ENCODE measurements at places on chromosomes 4 and X.

- DNase-seq = no peak
These were observed 83.3 kb downstream of the RASL11B start for GRCh38 chr4:52945326-52945898.

DNA sequence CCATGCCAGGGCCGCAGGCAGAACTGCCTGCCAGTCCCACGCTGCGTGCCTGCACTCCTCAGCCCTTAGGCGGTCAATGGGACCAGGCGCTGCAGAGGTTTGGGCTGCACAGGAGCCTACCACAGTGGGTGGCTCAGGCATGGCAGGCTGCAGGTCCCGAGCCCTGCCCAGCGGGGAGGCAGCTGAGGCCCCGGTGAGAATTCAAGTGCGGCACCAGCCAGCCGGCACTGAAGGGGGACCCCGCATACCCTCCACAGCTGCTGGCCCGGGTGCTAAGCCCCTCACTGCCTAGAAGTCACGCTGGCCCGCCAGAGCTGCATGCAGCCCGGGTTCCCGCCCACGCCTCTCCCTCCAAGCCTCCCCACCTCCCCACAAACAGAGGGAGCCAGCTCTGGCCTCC lies 302.5 kb upstream of the UGT8 start:
- no peak for DNase-seq

GRCh38 chr4:22999419-22999818 lies 306.7 kb downstream of the GBA3 start:
- DNase-seq = no peak

- no peak for DNase-seq
These were observed 32.8 kb upstream of the MAML3 start for GRCh38 chr4:140186651-140187315.

DNA sequence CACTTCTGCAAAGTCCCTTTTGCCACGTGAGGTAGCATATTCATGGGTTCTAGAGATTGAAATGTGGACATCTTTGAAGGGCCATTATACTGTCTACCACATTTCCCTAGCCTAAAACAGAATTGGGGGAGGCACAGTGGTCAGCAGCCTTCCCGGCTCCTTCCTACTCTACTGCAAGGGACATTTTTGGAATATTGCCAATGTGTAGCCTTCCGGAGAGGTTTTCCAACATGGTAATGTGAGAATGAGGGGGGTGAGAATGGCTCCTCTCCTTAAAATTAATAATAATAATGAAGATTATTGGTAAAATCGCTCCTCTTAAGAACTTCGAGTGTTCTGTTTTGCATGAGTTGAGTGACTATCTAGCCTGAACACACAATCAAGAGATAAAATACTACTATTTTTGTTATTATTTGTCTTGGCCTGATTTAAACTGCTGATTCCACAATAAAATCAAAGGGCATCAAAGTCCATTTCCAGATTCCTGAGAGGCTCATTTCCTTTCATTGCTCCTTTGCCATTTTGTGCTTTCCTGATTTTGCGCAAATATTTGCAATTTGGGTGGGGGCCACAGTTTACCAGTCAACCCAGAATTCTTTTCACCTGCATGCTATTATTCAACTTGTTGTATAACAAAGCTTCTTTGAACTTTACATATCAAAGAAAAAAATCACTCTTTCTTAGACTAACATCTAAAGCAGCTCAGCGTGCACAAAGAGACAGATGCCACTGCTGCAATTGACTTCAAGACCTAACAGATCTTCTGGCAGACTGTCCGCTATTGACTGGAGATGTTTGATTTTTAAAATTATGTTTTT lies 27.0 kb upstream of the TSPAN5 start:
- DNase-seq = no peak

DNA sequence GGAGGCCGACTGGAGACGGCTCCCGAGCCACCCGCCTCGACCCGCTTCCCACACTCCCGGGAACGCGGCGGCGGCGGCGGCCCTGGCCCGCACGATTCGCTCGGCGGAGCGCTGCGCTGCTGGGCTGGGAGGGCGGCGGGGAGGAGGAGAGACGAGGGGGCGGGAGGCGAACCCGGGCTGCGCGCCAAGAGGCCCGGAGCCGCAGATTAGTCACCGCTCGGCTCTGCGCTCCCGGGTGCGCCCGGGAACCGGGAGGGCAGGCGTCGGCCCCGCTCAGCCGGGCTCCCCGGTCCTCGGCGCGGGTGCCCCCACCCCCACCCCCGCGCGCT lies 11.2 kb upstream of the BCOR start:
- DNase-seq = no peak

GRCh38 chr4:108825737-108826136 lies 62.9 kb upstream of the ETNPPL start:
- no peak for DNase-seq

GRCh38 chr4:184193556-184194525 lies 23.8 kb downstream of the ENPP6 start:
- DNase-seq = no peak

- DNase-seq = no peak
These were observed 44.8 kb downstream of the SPANXN3 start for GRCh38 chrX:143472347-143472938.

- no peak for DNase-seq
These were observed 119.9 kb downstream of the FAM13A start for GRCh38 chr4:88937081-88937480.

GRCh38 chr4:23931489-23931830 lies 41.6 kb upstream of the PPARGC1A start:
- DNase-seq = no peak

GRCh38 chr4:38582445-38582844 lies 81.6 kb upstream of the KLF3 start:
- no peak for DNase-seq

- no peak for DNase-seq
These were observed 119.0 kb downstream of the RTL3 start for GRCh38 chrX:78540171-78540570.

DNA sequence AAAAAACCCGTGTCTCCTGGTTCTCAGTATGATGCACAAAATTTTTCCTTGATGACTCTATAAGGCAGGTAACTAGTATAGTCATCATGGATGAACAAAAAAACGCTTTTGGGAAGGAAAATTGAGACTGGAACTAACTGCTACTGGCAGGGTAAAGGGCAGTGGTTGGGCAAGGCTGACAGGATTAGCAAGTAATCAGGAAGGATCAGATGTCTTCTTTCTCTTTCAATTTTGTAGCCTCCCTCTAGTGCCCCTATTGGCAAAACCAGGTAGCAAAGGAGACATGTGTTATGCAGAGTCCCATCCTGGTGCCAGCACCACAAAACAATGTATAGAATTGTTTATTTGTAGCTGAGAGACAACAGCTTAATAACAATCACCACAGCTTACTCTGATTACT lies 12.8 kb upstream of the SLITRK4 start:
- no peak for DNase-seq

GRCh38 chrX:128396601-128397000 lies 344.4 kb upstream of the ACTRT1 start:
- no peak for DNase-seq

DNA sequence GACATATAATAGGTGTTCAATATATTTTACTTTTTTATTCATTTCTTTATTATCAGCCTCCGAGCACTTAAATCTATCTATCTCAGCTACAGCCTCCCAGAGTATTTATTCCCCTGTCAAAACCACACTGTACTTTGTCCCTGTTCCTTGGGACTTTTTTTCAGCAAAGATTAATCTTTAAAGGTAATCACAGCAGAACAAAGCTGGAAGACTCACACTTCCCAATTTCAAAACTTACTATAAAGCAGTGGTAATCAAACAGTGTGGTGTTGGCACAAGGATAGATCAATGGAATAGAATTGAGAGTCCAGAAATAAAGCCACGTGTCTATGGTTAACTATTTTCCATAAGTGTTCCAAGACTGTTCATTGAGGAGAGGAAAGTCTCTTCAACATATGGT lies 59.7 kb downstream of the KLHL13 start:
- DNase-seq = no peak

DNA sequence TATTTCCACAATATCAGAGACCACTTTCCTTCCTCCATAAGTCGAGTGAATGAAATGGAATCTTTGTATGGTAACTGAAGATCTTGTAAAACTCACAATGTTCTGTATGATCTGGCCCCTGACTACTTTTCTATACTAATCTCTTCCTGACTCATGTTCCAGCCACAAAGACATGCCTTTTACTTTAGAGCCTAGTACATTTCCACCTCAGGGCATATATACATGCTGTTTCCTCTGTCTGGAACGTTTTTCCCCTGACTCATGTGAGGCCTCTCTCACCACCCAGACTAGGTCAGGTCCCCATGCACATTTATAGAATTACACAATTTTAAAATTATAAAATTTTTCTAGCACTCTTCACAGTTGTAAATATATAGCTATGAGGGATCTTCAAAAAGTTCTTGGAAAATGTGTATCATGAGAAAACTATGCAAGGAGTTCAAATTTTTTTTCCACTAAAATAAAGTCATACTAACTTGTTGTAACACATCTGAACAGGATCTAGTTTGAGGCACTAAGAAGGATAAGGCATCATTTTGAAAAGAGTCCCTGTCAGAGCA lies 208.8 kb downstream of the SH2D1A start:
- peak; percentile 24 for DNase-seq
